D341Med (cell line): ENCODE measurements at places on chromosomes 5 and 9.
A peak's percentile ranks its signal among the peaks of the same experiment; 100 is the strongest.

DNA sequence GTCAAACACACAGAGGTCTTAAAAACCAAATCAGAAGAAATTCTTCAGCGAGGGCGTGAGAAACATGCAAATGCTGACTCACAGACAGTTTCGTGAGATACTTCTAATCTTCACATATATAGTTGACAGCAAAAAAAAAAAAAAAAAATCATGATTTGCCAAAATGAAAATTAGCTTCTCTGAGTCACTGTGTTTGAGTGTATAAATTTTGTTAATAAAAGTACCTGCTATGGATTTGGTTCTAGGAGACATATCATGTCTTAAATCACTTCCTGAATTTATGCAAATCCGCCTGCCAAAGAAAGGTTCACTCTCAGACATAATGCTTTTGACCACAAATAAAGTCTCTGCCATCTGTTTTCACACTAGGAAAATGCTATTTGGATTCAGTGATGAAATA lies 114.3 kb downstream of the SLC1A3 start:
- no peak for DNase-seq

DNA sequence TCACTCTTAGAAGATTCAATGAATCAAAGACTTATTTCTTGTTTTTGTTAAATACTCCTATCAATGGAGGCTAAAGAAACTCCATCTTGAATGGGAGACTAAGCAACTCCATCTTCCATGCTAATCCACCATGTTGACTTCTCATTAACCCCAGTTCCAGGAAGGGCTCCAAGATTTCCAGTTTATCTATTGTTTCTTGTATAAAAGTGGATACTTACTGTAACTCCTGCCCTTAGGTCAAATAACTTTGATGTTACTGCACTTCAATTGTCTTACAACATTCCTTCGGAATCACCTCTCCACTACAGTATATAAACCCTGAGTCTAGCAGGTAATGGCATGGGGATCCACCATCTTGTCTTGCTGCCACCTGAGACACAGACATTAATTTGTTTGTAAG lies 63.0 kb downstream of the PUM3 start:
- no peak for DNase-seq

- DNase-seq = peak; percentile 84
Observed at GRCh38 chr9:137878146-137878941, 762 bp downstream of the CACNA1B start.

DNA sequence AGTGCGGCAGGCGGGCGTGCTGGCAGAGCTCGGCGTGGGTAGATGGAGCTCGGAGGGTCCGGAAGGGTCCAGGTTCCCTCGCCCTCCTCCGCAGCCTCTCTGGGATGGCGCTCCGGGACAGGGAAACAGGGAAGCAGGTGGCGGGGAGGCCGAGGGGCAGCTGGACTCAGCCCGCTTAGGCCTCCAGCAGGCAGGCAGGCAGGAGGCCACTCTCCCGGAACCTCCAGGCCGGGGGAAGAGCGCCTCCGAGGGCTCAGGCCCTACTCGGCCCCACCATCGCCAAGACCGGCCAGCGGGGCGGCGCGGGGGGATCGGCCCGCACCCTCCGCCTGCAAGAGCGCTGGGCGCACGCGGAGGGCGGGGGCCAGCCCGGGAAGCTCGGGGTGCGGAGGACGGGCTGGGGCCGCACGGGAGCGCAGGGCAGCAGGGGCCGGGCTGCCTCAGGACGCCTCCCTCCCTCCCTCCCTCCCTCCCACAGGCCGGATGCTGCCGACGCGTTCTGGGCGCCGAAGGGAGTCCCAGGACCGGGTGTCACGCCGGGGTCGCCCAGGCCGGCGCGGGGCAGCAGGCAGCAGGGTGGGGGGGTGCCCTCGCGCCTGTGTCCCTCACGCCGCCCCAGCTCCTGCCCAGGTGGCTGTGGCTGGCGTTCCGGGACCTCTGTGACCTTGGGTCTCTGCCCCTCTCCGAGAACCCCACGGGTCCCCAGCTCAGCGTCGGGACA lies 977 bp downstream of the MGAT4B start:
- DNase-seq = peak; percentile 62

GRCh38 chr5:78341440-78341839 lies 19.0 kb upstream of the SCAMP1 start:
- no peak for DNase-seq

DNA sequence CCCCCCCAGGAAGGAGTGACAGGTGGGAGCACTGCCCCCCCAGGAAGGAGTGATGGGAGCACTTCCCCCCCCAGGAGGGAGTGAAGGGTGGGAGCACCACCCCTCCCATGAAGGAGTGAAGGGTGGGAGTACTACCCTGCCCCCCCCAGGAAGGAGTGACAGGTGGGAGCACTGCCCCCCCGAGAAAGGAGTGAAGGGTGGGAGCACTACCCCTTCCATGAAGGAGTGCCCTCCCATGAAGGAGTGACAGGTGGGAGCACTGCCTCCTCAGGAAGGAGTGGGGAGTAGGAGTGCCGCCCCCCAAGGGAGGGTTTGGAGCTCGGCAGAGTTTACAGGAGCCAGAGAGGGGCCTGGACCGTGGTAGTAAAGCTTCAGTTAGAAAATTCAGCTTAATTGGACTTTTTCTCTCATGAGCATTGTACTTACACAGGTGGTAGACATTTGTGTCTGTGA lies 100.7 kb downstream of the CACNA1B start:
- DNase-seq = peak; percentile 18

DNA sequence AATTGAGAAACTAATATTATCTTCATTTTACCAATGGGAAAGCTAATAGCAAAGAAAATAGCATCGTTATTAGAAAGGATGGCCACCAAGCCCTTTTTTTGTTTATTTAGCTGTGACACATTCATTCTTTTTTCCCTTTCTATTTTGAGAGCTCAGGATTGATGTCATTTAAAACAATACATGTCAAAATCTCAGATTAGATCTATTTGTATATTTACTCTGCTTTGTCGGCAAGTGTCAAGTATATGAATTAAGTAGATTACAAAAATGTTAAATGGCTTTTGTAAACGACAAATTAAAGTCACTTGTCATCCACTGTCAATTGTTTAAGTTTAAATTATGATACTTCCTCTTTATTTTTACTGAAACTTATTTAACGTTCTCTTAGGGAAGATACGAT lies 118.9 kb downstream of the PAM start:
- DNase-seq = no peak

GRCh38 chr9:114428466-114428865 lies 40.7 kb upstream of the AKNA start:
- DNase-seq = no peak

DNA sequence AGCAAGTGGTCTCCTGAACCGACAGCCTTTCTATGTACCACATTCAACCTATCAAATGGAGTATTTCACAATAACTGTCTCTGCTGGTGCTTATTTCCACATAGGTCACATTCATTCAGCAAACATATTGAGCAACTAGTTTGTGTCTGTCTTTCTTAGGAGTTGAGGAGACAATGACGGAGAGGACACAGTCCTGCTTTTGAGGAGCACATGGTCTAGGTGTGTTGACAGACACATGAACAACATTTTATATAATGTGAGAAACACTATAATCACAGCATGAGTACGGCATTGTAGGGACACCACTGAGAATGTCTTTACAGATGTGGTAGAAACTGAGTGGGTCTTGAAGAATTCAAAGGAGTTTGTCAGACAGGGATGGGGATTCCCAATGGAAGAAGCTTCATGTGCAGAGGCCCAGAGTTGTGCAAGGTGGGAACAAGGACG lies 28.5 kb downstream of the NFIL3 start:
- no peak for DNase-seq

DNA sequence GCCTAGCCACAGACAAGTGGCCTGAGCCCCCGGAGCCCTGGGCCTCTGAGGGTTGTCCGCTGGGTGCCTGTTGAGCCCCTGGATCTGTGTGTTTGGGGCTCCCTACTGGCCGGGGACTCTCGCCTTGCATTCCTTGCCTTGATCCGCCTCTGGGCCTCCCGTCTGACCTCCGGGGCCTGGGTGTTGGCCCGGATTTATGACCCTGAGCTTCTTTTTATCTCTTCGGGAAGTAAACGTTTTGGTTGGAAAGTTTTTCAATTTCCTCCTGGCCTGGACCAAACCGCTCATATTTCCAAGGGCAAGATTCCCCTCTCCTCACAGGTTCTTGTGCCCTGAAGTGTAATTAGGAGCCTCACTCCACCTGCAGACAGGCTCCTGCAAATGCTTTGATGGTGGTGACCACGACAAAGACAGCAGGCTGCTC lies 69.3 kb upstream of the EGFLAM start:
- no peak for DNase-seq

DNA sequence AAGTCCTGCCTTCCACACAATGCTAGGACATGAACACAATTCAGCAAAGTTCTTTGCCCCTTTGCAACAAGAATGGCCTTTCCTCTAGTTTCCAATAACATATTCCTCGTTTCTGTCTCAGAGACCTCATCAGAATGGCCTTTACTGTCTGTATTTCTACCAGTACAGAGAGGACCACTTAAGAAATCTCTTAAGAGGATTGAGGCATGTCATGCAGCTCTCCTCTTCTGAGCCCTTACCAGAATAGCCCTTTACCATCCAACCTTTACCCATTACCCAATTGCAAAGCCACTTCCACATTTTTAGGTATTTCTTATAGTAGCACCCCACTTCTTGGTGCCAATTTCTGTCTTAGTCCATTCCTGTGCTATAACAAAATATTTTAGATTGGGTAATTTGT lies 20.3 kb downstream of the TNPO1 start:
- no peak for DNase-seq

- DNase-seq = no peak
Observed at GRCh38 chr5:88787856-88788255, 95.1 kb downstream of the MEF2C start.

DNA sequence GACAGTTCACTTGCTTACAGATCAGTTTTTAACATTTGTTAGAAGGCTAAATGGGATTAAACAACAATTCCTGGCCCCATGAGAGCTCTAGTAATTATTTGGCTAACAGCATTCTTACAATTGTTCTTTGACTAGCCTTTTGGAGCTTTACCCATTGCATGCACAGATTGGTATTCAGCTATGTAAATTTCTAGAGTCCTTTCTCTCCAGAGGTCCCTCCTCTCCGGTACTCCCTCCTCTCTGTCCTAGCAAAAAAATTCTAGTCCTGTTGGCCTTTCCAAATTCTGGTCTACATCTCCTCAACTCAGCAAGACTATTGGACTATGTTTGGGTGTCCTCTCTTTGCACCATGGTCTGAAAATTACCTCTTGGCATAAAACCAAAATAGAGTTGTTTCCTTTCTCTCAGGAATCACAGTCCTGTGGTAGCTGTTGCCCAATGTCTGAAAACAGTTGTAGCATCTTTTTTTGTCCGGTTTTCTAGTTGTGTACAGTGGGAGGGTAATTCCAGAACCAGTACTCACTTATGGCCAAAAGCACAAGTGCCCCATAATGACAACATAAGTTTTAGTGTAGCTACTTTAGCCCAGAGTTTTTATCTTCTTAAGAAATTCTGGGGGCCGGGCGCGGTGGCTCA lies 18.1 kb downstream of the SAR1B start:
- DNase-seq = no peak

DNA sequence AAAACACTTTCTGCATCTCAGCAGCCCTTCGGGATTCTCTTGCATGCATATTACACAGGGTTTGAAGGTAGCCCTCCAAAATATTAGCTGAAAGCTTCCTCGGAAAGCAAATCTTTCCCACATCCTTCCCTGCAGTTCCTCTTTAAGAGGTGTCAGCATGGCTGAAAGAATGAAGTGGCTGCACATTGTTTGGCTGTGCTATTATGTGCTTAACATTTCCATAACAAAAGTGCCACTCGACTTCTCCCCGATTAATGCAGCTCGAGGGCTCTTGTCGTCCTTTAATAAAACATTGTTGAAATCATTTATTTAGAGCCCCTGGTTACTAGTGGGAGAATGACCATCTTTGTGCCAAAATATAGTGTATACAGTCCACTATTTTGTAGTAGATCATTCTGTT lies 6.5 kb downstream of the GAS1 start:
- DNase-seq = no peak

GRCh38 chr9:88044200-88044599 lies 69.9 kb upstream of the CDK20 start:
- no peak for DNase-seq

GRCh38 chr9:79301551-79302391 lies 270.0 kb upstream of the TLE4 start:
- no peak for DNase-seq

DNA sequence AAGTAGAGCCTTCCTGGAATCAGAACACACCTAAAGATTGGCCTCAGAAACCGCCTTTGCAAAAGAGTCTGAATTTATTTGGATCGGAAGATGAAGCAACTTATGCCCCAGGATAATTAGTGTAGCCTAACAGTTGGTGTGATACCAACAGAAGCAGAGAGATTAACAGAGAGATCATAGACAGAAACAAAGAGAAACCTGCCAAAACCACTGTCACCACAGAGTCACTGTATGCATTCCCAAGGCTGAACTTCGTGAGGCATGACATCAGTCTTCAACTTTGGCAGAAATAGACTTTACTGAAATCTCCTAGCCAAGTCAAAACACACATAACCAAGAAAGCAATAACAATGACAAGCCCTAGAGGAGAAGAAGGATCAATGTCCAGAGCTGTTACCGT lies 361.8 kb downstream of the ELAVL2 start:
- DNase-seq = no peak

GRCh38 chr5:11792621-11793020 lies 111.6 kb downstream of the CTNND2 start:
- DNase-seq = no peak

DNA sequence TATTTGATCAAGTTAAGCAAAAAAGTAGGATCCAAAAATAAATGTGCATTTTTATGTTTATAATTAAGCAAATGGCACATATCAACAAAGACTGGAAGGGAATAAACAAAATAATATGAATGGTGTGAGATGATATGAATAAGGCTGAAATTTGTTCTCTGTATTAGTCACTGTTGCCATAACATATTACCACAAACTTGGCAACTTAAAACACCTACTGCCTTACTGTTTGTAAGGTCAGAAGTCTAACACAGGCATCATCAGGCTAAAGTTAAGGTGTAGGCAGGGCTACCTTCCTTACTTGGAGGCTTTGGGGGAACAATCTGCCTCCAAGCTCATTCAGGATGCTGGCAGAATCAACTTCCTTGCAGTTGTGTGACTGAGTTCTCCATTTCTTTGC lies 19.3 kb downstream of the PGGT1B start:
- no peak for DNase-seq
